ENCODE measurements at places on chromosomes 5 and 9.

GRCh38 chr5:15008476-15008875 is 136.9 kb upstream of the ANKH start:
- no peak for DNase-seq

GRCh38 chr5:30063503-30063902 is 1130.0 kb upstream of the CDH6 start:
- no peak for DNase-seq

DNA sequence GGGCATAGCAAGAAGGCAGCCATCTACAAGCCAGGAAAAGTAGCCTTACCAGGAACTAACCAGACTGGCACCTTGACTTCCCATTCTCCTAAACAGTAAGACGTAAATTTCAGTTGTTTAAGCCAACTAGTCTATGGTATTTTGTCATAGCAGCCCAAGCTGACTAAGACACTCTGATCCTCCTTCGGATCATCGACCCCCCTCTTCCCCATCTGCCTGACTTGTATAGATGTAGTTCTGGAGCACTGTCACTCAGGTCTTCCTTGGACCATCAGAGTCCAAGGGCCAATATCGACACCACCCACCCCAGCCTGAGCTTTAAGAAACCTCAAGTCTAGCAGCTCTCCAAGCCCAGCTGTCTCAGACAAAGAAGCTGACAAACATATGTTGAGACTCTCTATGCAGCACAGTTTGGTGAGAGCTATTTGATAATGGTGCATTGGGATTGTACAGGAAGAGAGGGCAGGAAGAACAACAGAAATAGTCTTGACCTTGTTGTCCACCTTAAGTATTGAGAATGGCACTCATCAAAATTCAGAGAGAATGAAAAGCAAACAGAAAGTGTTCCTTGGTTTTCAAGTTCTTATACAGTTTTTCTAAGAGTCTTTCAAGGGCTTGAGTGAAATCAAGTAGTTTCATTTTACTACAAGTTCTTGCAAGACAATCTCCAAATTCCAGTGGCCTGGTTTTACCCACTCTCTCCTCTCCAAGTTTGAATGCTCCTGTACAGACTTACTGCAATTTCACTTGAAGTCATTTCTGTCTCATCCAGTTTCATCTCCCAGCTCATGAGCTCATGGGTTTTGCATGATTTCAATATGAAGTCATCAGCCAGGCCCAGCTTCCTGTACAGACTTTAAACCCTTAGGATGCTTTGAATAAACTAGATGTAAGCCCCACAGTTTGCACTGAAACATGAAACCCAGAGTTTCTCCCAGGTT is 122.3 kb upstream of the RAI14 start:
- DNase-seq: no peak

DNA sequence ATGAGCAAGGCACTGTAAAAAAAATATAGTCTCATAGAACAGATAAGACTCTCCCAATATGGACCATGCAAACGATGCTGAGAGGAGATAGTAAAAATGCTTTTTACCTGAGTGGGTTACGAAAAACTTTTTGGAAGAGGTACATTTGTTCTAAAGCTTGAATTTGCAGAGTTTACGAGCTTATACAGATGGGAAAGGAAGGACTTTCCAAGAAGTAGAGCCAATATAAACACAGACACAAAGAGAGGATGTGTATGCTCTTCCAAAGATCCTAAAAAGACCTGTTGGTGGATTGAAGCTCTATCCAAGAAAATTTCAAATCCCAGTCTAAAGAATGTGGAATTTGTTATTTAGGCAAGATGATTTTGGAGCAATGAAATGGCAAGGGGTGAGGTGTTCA is 127.1 kb upstream of the SLCO6A1 start:
- no peak for DNase-seq

DNA sequence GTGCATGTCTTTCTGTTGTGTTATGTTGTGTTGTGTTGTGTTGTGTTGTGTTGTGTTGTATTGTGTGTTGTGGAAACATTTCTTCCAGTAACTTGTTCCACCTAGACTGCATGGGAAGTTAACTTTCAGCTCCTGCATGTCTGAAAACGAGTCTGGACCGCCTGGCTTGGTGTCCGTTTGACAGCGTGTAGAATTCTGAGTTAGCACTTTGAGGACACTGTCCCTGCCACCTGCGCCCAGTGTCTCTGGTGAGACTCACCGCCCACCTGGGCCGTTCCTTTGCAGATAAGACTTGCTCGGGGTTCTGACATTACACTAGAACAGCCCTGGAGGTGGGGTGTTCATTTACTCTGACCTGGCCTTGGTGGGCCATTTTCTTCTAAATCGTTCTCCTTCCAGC is 42.0 kb downstream of the WNK2 start:
- DNase-seq: no peak

DNA sequence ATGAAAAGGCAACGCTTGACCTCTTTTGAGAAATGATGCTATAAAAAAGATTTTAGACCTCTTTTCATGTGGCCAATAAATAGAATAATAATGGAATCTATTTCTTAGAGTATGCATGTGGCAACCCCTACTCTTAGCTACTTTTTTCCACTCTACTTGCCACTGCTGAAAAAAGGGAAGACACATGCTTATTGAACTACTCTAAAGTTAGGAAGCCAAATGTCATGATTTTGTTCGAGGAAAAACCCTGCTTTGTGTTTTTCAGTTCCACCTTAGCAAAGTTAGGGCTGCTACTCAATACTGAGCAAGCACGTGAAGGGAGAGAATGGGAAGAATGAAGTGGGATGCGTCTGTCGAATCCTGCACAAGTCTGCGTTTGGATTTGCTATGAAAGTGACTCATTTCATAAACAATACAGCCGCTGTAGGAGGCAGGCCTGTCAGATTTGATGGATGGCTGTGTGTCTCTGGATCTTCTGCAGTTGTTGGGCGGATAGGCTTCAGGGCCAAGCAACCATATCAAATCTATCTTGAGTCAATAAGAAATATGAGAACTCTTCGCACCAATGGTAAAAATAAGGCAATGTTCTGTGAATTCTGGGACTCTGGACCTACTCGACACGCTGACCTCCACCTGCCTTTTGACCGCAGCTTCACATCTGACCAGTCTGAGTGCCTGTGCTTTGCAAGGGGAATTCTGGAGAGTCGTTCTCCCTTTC is 333.6 kb downstream of the PIK3R1 start:
- DNase-seq: no peak

GRCh38 chr9:122329597-122329996 is 41.2 kb upstream of the PTGS1 start:
- no peak for DNase-seq

GRCh38 chr5:73883646-73884045 is 257.6 kb downstream of the ARHGEF28 start:
- no peak for DNase-seq

DNA sequence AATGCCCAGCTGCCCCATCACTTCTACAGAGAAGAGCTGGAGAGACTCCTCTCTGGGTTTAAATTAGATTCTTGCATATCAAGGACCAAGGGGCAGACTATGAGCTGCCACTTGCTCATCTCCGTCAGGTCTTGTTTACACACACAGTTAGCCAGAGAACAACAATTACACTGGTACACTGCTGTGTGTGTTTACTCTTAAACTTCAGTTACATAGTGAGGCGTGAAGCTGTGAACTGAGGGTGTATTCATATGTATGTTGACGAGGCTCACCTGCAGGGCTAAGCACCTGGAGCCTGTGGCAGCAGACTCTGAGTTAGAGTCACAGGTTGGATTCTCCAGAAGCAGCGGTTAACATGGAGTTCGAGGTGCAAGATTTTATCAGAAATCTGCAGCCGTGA is 155.4 kb upstream of the ANKH start:
- no peak for DNase-seq

- DNase-seq: no peak
Observed at GRCh38 chr5:137148159-137148558, 351.0 kb downstream of the SPOCK1 start.

- no peak for DNase-seq
Observed at GRCh38 chr9:84504360-84504759, 163.8 kb upstream of the SLC28A3 start.

GRCh38 chr9:131379056-131379455 is 14.8 kb upstream of the PRRC2B start:
- DNase-seq: no peak

DNA sequence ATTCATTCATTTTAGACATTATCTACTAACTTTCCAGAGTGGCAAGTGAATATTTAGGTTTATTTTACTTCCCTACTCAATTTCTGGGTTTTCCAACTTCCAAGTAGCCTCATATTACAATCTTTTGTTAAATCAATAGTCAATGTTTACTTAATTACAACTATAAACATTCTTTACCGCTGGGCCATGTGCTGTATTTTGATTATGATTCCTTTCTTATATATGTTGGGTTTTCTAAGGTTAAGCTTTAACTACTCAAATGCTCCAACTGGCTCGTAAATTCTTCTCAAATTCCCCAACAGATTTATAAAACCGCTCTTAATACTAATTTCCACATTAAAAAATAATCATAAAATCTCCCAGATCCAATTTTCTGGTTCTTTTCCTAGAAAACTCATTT is 110.1 kb upstream of the ABCA1 start:
- DNase-seq: no peak

DNA sequence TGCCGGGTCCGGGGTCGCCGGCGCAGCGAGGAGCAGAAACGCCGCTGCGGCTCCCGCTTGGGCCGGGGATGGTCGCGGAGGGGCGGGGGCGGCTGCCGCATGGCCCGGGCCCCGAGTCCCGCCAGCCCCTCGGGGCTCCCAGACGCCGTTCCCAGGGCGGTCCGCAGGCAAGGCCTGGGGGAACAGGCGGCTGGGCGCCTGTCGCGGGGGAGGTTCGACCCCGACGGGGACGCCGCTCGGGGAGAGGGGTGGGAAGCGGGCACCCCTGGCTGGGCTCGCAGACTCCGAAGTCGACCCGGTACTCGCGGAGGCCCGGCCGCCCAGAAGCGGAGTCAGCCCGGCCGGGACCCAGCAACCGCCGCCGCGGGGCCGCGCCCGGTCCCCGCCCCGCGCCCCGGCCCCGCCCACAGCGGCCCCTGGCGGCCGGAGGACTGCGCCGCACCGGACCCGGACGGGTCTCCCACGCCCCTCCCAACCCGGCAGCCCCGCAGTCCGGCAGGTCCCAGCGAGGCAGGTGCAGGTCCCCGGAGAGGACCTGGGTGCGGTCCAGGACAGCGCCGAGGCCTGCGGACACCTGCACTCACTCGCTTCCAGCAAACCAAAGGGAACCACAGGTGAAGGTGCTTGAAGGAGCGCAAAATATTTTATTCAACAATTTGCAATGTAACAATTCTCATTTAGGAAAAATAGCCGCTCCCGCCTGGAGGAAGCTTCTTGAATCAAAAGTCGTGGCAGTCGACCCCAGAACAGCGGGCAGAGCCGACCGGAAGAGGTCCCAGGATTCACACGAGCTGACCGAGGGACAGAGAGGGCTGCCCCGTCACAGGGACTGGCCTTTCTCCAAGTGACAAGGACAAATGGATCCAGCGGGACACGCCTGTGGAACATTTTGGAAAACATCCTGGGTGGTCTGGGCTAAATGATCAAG is at the start of gene INPP5E:
TSS of gene INPP5E (minus strand) at position 365 of the 928 bp plus-strand sequence. CDS start 426 bp downstream, outside the sequence.
- no peak for DNase-seq

DNA sequence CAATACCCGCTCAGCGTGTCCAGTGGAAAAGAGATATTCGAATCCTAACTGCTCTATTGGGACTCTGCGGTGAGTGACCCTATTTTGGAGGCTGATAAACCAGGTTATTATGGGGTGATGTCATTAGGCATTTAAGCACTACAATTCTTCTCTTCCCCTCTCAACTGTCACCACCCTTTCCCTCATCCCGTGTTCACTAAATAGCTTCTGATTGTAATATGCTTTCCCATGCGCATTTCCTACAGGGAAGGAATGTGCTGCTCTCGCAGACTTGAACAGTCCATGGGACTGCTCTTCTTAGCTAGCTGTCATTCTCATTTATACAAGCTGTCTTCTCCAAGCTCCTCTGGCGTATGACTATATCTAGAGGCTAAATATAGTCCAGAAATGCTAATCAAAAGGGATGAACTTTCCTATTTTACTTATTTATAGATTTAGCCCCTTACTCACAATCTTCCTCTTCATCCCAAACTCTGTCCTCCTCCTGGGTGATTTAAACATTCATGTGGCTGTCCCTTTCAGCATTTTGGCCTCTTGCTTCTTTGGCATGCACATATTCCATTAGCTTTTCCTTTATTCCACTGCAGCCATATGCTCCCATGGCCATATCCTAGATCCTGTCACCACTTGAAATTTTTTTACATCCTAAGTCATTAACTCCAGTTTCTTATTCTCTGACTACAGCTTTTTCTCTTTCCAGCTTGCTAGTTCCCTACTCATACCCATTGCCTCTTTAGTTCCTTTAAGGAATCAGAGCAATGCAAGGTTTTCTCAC is 39.6 kb upstream of the CSNK1G3 start:
- no peak for DNase-seq

- DNase-seq: no peak
Observed at GRCh38 chr9:34520505-34521385, 2.0 kb downstream of the ENHO start.

GRCh38 chr5:132463811-132464155 is 26.8 kb downstream of the IRF1 start:
- no peak for DNase-seq

DNA sequence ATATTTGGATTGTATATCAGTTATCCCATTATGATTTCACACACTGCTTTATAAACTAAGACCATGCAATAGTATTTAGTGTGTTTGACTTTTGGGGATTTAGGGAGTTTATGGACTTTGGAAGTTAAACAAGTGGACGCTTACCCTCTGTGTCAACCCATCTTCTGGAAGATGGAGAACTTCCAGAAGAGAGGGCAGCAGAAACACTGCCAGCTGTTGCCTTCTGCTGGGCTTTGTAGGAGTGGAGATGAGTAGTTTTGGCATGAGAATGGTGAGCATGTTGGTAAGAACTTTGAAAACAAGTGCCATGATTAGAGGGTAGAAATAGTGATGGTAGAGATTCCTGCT is 2.2 kb downstream of the DNAJC25 start:
- no peak for DNase-seq

- no peak for DNase-seq
Observed at GRCh38 chr5:31007672-31008071, 185.8 kb upstream of the CDH6 start.

DNA sequence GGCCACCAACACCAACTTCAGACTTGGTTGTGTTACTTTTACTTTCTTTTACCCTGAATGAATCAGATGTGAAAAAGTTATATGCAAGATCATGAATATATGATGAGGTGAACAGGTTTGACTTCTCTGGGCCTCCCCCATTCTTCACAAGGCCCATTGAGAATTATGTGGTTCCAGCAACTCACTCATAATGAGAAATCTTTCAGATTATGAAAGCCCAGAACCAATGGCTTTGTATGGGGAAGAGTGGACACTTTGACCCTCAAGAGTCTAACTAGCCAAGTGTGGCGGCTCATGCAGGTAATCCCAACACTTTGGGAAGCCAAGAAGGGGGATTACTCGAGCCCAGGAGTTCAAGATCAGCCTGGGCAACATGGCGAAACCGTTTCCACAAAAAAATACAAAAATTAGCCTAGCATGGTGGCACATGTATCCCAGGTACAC is 16.1 kb upstream of the LNPEP start:
- DNase-seq: no peak

- DNase-seq: no peak
Observed at GRCh38 chr9:136141682-136142413, 23.2 kb upstream of the TMEM250 start.

GRCh38 chr5:147743678-147744374 is 38.7 kb downstream of the JAKMIP2 start:
- DNase-seq: no peak
